Activated CD8-positive, alpha-beta memory T cell treated with anti-CD3 and anti-CD28 coated beads for 48 hours (primary cell): ENCODE measurements at places on chromosomes 5 and 9.

DNA sequence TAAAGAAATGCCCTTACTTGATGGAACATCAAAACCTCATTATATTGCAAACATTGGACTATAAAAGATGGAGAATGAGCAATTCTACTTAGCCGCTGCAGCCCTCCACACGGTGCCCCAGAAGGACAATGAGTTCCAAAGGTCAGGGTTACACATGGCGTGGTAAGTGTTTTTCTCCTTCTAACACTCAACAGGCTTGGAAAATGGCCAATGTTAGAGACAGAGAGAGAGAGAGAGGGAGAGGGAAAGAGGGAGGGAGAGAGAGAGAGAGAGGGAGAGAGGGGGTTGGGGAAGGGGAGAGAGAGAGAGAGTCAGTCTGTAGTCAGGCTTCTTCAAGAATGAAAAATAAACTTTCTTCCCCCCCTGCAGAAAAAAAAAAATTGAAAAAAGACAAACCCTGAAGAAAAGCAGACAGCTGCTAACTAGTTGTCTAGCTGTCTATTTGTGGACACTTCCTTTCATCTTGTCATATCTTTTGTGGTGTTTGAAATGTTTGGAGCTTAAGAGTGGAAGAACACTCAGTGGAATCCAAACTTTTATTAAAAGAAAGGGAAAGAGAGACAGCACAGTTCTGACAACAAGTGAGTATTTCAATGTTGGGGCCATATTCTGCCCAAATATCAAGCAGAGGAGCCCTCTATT, 324.8 kb downstream of the TMEM38B start:
- no peak for DNase-seq

- no peak for DNase-seq
These were observed 361.1 kb upstream of the TLE4 start for GRCh38 chr9:79210541-79211243.

GRCh38 chr5:15525703-15526275, 25.8 kb downstream of the FBXL7 start:
- DNase-seq = no peak

- DNase-seq = no peak
These were observed 169.4 kb downstream of the PAPPA start for GRCh38 chr9:116323012-116323411.

DNA sequence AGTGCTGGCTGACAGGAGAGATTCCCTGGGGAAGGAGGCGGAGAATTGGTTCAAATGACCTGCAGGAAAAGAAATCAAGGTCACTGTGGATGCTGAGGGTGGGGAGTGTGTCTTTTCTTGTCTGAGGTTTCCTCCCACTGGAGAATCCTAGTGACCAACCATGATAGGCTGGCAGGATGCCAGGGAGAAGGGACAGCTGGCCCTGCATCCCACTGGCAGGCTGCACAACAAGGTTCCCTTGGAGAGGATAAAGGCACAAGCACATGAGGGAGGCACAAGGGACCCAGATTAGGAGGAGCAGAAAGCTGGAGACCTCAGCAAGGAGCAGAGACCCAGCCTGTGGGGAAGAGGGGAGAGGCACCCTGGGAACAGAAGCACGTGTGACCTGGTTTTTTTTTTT, 11.4 kb upstream of the ZDHHC12 start:
- DNase-seq = no peak

- no peak for DNase-seq
These were observed 190.1 kb downstream of the PARP8 start for GRCh38 chr5:50856401-50857119.

DNA sequence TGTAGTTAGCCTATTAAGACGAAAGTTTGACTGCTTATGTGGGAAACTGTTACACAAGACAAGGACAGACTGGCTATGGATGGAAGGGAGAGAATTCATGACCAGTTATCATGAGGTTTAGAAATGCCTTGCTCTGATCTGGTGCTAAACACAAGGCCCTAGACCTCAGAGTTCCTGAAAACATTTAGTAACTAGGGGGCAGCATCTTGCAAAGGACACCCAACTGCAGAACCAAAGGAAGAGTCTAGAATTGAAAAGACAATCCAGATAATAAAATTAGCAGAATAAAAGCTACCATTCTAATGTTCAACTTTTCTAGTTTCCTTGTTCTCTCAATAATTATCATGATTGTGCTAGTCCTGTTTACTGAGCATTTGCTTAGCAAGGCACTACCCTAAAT, 130.5 kb upstream of the GPR151 start:
- no peak for DNase-seq

GRCh38 chr9:128715436-128715750, 8.5 kb downstream of the ZDHHC12 start:
- DNase-seq = no peak

DNA sequence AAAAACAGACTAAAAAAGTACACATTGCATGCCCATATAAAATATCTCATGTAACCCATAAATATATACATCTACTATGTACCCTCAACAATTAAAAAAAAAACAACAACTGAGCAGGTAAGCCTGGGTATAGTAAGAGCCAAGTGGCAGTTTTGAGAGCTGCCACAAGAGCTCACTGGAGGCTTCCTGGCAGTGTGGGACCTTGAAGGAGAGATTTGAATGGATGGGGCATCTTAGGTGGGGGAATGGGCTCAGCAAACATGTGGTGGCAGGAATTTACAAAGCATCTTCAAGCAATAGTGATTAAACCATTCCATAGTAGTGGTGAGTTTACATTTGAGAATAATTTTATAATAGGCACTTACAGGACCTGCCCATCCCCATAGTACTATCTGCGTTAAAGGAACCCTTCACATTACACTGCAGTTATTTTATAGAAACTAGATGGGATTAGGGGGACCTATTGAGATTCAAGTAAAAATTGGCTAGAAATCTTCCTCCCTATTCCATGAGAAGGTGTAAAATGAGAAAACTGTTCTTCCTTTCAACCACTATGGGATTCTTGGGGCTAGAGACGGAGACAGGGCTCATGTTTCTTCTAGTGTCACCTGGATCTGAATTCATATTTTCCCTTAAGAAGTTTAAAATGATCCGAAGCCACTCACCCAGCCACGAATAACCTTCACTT, 6.9 kb downstream of the MEGF10 start:
- no peak for DNase-seq

GRCh38 chr5:21802869-21803490, 1050.2 kb downstream of the CDH12 start:
- no peak for DNase-seq

- no peak for DNase-seq
These were observed 137.1 kb downstream of the FGF1 start for GRCh38 chr5:142548739-142549275.

DNA sequence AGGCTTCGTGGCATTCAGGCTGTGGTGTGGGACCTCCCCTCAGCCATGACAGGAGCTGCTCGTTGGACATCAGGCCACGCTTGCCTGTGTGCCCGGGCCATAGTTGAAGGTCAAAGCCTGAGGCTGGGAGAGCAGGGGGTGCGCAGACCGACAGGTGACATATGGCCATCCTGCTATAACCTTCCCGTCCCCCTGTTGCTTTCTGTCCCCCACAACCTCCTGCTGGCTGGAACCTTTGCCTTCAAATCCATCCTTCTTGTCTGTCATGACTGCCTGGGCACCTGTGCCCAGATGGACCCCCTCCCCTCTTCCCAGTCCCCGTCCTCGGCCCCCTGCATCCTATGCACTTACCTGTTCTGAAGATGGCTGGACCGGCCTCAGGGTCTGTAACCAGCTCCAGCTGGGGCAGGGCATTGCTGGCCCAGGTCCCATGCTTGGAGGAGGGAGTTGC, 83.2 kb downstream of the WNK2 start:
- DNase-seq = no peak

DNA sequence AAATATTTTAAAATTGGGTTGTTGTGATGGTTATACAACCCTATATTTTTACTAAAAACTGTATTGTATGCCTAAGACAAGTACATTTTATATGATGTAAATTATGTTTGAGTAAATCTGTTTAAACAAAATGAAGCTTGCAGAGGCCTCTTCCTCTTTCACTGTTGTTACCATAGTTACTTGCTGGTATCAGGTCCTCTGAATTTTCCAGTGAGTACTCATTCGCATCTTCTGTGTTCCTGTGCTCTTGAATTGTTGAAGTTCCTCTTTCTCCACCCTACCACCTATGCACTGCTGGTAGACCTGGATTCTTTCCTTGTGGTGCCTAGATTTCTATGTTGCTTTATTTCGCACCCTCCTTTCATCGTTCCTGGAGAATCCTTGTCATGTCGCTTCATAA, 938.5 kb upstream of the ACO1 start:
- DNase-seq = no peak

DNA sequence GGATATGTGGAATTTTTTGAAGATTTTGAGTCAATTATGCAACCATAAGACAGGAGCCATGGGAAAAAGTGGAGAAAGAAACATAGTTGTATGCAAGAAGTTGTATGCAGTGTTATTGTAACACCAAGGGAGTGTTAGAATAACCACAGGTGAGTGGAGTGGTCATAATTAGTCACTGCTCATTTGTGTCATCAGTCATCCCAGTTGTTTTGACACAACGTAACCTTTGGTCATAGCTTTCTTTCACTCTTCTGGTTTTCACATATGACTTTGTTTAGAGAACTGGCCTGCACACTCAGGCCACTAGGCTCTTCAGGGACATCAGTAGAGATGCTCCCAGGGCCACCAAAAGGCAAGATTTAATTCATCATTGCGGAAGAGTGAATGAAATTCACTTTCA, 158.7 kb upstream of the HMHB1 start:
- no peak for DNase-seq

DNA sequence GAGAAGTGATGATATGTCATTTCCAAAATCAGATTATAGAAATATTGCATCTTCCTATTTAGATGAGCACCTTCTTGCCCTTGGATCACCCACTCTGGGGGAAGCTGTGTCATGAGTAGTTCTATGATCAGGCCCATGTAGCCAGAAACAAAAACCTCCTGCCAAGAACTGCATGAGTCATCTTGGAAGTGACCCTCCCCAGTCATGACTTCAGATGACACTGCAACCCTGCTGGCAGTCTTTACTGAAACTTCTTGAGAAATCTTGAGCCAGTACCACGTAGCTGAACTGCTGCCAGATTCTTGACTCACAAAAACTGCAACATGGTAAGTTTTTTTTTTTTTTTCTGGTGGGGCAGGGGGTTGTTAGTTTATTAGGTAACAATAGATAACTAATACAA, 439.6 kb upstream of the PTGER4 start:
- no peak for DNase-seq

GRCh38 chr9:9949368-9949767, 663.4 kb downstream of the PTPRD start:
- no peak for DNase-seq

DNA sequence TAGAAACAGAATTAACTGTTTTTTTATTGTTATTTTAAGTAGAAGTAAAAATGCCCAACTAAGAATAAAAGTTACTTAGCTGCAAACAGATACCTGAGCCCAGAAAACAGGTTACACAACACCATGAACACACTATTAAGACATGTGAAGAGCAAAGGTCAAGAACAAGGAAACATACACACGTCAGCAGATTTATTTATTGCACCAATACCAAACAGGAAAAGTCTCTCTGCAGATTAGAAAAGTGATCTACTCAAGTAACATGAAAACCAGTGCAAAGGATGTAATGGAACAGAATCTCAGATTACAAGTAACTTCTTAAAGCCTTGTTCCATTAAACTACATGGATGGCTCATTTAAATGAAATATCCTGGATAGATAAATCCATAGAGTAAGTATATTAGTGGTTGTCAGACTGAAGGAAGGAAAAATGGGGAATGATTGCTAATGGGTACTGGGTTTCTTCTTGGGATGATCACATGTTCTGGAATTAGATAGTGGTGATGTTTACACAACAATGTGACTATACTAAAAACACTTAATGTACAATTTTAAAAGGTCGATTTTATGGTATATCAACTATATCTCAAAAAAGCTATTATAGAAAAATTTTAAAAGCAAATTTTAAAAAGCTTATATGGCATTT, 6.1 kb downstream of the SAR1B start:
- no peak for DNase-seq

GRCh38 chr5:3153226-3153858, 401.9 kb upstream of the IRX2 start:
- DNase-seq = no peak

DNA sequence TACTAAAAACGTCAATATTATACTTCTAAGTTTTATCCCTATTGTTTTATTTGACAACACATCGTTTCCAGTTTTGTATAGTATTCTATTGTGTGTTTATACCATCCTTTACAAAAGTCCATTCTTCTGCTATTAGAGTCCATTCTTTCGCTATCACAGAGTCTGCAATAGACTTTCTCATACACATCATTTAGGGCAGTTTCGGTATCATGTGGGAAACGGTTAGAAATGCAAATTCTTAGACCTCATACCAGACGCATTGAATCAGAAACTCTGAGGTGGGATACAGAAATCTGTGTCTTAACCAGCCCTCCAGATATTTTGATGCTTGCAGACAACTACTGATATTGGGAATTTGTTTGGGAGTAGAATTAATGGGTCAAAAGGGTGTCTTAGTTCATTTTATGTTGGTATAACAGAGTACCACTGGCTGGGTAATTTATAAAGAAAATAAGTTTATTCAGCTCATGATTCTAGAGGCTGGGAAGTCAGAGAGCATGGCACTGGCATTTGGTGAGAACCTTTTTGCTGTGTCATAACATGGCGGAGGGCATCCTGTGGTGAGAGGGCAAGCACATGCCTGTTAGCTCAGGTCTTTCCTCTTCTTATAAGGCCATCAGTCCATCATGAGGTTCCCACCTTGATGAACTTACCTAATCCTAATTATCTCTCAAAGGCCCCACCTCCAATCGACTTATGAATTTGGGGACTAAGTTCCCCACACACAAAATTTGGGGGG, 21.1 kb downstream of the CARTPT start:
- DNase-seq = no peak

DNA sequence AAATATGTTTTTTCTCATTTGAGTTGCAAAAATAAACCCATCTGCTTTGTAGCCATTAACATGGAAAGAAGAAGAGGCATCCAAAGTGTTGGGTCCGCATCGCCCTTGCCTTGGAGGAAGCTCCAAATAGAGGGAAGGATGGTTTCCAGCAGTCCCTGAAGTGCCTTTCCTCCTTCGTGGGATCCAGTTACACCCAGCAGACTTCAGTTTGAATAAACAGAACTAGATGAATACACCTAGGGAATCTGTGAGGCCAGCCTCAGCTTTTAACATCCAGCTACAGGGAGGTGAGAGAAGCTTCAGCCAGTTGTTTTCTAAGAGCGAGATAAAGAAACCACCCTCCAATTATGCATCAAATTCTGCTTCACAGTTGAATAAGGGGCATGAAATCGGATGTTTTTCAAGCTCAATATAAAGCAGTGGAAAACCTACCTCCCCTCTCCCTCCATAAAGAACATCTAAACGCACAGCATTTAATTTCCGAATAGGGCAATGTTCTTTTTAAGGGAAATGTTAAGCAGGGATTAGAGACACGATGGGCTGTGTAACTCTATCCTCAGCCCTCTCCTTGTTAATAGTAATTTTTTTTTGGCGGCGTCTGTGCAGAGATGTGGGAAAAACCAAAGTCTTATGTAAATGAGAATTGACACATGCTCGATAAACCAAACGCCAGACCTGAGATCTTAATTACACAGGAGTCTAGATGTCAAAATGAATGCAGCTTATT, 264.7 kb downstream of the SLIT3 start:
- no peak for DNase-seq

- DNase-seq = no peak
These were observed 28.0 kb downstream of the TEX10 start for GRCh38 chr9:100324594-100325200.
